Stimulated activated CD8-positive, alpha-beta memory T cell treated with anti-CD3 and anti-CD28 coated beads, Interleukin-2, amount 100 ng/mL, for 1 hour (primary cell): ENCODE measurements at places on chromosomes 4 and X.

DNA sequence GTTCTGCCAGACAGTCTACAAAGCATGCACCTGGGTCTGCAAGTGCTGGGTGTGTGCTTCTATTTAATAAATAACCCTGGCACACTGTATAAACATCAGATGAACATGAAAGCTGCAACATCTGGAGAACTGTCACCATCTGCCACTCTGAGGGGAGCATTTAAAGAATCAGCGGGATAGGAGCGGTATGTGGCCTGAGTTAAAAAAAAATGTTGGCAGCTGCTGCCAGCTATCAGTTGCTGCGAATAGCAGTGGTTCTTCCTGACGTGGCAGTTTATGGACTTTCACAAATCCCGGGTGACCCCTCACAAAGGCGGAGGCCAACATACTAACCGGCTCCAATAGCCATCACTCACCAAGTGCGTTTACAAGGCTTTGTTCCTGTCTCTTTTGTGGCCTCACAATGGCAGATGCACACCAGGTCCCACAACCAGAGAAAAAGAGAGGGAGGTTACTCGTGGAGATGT is 95.1 kb downstream of the RASL11B start:
- DNase-seq: no peak

DNA sequence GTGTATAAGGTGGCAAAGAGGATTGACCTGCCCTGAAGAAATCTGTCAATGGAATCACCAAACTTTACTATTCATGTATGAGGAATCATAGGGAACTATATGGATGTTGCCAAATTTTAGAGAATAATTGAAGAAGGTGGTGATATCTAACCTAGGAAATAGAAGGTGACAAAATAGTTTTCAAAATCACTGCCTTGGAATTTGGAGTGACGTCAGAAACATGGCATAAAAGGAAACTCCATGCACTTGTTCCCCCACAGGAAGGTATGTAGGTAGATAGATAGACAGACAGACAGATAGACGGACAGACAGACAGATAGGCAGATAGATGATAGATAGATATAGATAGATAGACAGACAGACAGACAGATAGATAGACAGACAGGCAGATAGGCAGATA is 793.9 kb upstream of the AMOT start:
- DNase-seq: no peak

DNA sequence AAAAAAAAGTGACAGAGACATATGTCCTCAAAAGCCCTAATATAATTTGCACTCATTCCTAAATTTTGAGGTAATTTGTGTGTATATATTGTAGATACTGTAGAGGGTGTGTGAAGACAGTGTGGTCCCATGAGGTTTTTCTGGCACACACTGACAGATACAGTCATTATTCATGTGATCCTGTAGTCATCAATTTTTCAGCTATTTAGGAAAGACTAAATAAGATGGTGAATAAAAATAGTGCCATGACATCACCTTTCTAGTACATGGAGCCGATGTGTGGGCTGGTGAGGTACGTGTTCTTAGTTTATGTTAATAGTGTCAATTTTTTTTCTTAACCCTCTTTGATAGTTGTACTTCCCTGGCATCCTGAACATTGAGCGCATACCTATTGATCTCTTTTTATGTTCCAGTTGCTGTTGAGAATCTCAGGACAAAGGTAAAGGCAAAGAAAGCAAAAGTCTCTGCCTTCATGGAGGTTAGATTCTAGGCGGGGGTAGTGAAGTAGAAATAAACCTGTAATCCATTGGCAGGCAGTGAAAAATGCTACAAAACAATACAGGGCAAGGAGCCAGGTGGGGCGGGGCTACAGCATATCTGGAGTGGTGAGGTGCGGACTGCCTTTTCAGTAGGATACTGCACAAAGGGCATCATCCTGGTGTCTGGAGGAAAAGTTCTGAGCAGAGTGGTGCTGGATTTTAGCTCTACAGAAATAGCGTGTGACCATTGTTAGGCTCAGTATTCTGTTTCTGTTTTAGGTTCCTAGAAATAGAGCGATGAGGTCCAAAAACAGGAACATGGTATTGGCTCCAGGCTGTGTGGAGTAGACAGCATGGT is 93.8 kb downstream of the ARHGAP10 start:
- DNase-seq: no peak

DNA sequence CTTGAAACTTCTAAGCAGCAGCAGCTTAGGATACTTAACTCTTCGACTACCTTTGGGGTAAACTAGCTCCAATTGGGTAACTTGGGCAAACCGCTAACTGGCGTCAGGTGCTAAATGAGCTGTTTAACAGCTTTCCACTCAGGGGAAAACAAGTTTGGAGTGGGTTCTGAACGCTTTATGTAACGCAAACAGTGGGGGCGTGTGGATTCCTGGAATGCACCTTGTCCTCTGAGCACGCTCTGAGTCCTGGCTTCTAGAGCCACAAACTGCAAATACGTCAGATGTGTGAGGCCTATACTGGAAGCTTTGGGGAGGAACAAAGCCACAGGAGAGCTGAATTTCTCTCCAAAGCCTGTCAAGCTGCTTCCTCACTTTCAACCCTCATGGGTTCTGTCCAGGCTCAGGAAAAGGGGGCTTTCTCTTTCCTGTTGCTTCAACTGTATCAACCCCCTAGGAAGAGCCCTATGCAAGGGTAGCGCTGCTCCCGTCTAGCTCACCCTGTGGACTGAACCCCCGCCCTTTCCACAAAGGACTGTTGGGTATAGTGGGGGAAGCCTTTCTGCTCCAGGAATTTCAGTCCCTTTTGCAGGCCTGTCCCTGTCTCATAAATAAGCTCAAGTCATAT is 4.5 kb upstream of the WDR1 start:
- DNase-seq: no peak
